Hematopoietic multipotent progenitor cell treated with erythropoietin and hydrocortisone succinate and interleukin-3 and kit ligand, for 17 days (in vitro differentiated cells): ENCODE measurements at places on chromosomes 2 and 18.

DNA sequence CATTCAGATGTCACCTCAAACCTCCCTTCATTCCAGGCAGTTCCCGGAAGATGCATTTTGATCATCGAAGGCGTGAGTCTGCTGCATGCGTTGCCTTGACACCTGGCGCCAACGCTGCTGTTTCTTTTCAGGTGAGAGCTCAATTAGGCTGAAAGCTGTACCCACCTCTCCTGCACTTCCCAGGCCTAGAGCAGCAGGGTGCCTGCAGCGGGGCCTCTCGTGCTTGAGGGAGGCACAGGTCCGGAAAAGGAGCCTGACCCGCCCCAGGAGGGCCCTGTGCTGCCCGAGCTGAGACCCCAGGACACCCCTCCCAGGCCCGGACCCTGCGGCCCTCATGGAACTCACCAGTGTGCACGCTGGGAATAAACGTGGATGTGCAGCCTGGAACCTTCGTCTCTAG is 31.4 kb upstream of the KCNG2 start:
- DNase-seq = no peak

GRCh38 chr2:96369186-96369585 is 33.6 kb downstream of the NCAPH start:
- no peak for DNase-seq

GRCh38 chr2:104447831-104448434 is 406.0 kb upstream of the POU3F3 start:
- DNase-seq = no peak

- no peak for DNase-seq
Measured at GRCh38 chr2:55876429-55877086, 47.0 kb downstream of the EFEMP1 start.

- DNase-seq = no peak
Measured at GRCh38 chr18:7141287-7141686, 23.7 kb upstream of the LAMA1 start.

DNA sequence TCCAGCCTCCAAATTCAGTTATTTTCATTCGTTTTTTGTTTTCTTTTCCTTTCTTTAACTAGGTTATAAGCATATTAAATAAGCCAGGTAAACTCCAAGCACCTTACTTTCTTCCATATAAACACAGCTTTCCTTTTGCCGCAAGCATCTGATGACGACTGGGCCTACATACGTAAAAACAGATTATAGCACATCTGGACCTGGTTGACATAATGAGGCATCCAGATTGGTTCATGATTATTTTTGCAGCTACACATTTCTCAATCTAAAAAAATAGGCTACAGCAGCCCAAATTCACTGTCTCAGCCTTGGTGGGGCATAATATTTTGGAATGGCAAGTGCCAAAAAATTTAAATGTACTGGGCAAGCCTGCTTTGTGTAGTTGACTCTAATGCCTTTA is 7.7 kb downstream of the CYP1B1 start:
- no peak for DNase-seq

DNA sequence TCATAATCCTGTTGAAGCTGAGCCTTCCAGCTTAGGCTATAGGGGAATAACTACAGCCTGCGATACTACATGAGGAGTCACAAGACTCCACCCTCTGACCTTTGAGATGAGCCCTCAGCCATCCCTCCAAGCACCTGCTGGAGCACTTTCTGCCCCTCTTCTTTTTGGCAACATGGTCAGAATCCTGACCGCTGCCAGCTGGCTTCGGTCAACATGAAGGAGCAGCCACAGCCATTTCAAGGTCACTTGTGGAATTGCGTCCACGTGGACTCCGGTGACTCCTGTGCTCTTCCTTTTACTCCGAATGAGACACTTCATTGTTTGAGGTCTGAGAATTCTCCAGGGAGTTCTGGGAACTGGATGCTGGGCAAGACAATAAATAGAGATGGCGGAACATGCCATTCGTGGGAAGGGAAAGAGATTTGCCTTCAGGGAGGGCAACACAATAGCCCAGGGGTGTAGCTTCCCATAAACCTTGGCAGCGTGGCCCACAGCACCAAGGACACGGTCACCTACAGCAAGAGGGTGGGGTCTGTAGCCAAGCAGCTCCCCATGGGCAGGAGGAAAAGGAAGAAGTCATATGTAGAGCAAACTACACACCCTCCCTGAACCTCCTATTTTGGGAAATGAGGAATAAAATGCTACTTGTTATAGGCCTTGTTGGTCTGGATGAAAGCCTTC is 73.3 kb upstream of the PPP1CB start:
- DNase-seq = no peak

- no peak for DNase-seq
Measured at GRCh38 chr2:196252408-196253115, 81.2 kb upstream of the STK17B start.

DNA sequence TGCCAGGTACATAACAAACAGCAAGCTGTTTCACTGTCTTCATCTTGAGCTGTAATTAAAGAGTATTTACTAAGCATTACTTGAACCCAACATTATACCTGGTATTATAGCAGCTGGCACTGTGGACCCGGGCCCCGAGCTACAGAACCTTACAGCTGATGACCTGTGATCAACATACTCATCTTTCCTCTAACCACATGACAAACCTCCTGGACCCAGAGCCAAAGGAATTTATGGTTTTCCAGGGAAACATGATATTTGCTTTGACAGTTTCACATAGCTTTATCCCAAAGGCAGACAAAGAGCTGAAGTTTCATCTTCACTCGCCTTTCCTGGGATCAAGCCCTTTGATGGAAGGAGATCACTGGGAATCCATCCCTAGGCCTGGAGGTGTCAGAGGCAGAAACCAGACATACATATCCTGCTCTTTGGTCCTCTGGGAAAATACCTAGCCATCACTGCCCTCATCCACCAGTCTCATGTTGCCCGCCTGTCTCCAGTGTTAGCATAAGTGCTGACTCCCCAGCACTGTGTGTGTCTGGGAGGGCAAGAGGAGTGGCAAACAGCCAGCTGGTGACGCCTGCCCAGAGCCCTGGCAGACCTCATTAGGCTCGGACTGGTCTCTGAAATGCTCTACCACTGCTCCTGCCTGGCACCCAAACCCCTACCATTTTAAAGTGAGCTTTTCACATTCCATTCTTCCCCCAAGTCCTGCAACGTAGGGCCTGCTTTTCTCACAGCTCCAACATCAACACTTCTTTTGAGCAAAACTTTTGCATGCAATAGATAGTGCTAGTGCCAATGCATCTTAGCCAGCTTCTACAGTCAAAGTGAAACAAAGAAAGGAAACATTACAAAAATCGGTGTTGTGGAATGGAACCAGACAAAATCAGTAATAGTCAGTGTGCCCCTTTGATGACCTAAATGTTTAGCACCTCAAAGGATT is 138.8 kb upstream of the CTAGE1 start:
- DNase-seq = no peak

DNA sequence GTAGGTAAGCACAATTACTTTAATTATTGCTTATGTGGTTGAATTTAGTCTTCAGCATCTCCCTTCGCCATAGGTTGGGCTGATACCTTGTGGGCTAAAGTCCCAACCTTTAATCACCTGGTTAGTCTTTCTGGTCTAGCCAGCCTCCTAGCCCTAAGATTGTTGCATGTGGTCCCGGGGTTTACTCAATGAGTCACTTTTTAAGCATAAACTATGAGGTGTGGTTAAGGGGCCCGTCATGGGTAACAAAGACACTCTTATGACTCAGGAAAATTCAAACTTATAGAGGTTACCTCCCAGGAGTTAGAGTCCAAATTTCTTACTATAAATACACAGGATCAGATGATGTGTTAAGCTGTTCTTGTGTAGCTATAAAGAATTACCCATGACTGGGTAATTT is 841.6 kb downstream of the TRIB2 start:
- no peak for DNase-seq

DNA sequence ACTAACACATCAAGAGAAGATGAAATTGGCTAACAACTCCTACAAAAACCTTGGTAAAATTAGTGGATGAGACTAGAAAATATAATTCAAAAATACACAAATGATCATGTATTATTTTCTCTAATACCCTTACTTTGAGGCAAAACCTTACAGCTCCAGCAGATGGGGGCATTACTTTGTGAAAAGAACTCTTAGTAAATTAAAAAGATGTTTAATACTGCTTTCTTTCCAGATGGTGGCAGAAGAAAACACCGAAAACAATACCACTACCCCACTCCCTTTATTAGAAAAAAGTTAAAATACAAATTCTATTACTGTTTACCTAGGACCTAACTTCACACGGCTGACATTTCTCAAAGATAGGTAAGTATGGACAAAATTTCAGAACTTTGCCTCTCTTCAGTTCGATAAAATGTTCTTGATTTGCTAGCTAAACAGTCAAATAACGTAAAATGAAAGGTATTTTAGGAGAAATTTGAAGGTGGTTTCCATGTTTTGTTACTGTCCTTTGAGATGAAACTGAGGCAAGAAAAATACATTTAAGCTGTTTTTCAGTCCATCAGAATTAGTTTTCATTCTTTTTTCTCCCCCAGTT is 30.6 kb downstream of the ORC4 start:
- peak; percentile 74 for DNase-seq

DNA sequence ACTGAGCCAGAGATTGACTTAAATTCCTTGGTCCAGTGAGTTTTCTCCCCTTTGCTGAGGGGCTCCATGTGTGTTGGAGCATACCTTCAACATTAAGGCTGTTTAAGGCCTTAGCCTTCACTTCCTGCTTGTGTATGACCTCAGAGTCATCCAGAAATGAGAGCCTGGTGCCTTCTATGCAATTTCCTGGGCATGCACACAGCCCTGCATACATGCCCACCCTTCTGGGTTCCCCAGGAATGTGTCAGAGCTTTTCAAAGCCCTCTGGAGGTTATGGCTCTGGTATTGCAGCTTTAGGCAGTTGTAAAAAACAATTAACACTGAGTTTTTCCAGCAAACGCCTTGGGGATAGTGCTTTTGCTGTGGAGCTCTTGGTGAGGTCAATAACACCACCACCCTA is 16.7 kb downstream of the IL1R1 start:
- DNase-seq = no peak

- DNase-seq = no peak
Measured at GRCh38 chr2:14306268-14306861, 326.2 kb upstream of the LRATD1 start.

DNA sequence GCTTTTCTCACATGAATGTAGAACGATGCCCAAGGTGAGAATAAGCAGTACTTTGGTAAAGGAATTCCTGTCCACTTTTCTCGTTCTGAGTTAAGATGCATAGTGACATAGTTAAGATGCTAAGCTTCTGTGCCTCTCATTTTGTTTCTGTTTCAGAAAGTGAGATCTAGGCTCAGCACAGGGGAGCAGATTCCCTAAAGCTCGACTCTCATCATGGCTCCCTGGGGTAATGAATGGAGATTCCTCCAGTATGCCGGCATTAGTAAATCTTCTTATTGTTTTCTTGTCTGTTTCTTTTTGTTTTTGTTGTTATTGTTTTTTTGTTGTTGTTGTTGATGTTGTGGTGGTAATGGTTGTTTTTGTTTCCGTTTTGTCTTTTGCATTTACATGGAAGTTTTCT is 225.4 kb downstream of the LRRTM4 start:
- no peak for DNase-seq

DNA sequence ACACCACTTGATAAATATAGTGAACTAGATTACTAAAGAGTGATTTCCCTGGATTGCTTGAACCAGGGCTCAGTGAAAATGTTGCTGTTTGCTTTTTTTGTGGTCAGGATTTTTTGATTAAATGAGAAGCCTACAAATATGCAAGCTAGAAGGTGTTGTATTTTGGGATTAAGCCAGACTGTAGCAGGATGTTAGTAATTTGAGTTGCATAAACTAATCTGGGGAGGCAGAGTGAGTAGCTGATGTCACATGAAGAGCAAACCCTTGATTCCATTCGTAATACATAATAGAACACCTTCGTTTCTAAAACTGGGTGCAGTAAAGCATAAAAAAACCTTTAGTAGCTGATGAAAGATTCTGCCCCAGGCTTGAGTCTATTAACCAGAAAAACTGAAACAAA is 32.0 kb downstream of the NEDD4L start:
- DNase-seq = no peak
